ENCODE measurements at places on chromosomes 3 and 15.
A peak's percentile ranks its signal among the peaks of the same experiment; 100 is the strongest.

- peak; percentile 80 for DNase-seq
Observed at GRCh38 chr3:189824629-189825312, 193.6 kb downstream of the TP63 start.

GRCh38 chr3:195001261-195001660, 269.7 kb downstream of the XXYLT1 start:
- DNase-seq, result no peak

DNA sequence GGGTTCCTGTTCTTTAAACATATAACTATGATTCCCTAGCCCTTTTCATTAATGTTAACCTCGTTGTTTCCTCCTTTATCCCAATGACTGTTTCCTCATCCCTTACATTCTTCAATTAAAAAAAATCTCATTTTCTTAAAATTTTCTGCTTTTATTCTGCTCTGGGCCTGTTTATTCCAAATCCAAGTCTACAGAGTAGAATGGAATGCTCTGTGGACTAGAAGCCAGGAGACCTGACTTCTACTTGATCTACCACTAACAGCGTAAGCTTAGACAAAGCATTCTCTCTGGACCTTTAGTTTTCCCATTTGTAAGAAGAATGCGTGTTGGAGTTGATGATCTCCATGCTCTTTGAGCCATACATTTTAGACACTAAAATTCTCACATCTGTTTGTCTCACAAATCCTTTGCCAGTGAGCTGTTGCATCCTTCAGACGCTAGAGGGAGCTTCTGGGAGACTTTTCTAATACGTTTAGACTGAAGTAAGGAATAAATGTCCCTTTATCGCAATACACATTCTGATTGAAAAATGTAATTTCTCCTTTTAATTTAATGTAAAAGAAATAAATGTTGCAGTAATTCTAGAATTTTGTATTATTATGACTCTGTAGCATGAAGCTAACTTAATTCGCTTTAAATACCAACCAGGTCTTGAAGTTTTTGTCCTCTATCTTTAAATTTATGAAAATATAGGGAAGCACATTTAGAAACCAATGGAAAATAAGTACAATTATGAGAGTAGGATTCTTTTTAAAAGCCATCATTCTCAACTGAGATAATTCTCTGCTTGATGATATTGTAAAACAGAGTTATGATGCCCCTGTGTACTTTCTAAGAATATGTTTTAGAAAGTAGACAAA, 21.7 kb upstream of the GMNC start:
- peak; percentile 77 for DNase-seq

DNA sequence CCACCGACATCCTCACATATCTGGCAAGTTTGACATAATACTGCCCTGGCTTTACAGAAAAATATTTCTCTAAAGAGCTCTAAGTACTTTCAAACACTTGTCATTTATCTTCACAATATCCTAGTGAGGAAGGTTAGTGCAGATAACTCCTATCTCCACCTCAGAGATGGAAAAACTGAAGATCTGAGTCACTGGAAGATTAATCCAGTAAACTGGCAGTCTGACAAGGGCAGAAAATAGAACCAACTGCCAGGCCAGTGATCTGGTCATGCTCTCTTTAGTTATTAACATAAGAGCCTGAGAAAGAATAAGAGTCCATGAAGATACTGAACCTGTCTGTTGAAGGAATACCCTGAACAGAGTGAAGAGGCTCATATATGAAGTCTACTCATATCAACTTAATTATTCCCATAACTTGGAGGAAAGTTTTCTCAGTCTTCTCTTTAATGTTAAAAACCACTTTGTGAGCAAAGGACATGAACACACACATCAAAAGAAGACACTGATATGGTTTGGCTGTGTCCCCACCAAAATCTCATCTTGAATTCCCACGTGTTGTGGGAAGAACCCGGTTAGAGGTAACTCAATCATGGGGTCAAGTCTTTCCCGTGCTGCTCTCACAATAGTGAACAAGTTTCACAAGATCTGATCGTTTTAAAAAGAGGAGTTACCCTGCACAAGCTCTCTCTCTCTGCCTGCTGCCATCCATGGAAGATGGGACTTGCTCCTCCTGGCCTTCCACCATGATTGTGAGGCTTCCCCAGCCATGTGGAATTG, 61.4 kb downstream of the GOLIM4 start:
- peak; percentile 55 for DNase-seq

- DNase-seq, result no peak
Observed at GRCh38 chr3:124529826-124530571, 200.3 kb upstream of the UMPS start.

- DNase-seq, result no peak
Observed at GRCh38 chr3:156131799-156132198, 11.4 kb downstream of the KCNAB1 start.

DNA sequence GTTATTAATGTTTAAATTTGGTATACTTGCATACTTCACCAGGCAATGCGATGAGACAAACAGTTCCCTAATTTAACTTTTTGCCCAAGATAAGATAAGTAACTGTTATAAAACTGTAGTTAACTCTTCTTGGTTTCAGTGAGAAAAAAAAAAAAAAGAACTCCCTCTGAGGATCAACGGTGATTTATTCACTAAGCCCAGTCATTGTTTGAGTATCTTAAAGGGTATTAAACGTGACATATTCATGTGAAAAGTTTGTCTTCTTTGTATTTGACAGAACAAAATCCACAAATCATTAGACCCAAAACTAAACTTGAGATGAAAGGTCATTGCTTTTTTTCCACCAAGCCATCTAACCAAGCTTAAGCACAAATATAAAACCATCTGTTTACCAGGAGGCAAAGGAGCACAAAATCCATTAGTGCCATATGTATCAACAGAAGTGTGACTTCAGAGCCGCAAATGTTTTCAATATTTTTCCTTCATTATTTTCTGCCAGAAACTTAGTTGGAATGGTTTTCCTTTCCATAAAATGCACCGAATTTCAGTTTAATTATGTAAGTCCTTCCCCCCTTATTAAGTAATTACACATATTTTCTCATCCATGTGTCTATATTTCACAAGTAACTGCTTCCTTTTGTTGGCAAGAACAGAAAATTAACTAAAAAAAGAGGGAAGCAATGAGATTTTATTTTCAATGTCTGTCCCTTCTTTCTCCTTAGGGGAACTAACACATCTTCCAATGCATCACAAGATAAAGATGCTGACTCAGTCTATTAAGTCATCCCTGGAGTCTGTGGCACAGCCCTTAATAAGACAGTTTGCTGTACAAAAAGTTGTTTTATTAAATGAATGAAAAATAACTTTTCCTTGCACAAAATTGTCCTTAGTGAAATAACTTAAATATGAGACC, 92.2 kb upstream of the RAP2B start:
- peak; percentile 68 for DNase-seq

- peak; percentile 43 for DNase-seq
Observed at GRCh38 chr3:32569540-32570420, 878 bp downstream of the DYNC1LI1 start.

- peak; percentile 65 for DNase-seq
Observed at GRCh38 chr3:32913790-32914446, 37.5 kb upstream of the CCR4 start.

DNA sequence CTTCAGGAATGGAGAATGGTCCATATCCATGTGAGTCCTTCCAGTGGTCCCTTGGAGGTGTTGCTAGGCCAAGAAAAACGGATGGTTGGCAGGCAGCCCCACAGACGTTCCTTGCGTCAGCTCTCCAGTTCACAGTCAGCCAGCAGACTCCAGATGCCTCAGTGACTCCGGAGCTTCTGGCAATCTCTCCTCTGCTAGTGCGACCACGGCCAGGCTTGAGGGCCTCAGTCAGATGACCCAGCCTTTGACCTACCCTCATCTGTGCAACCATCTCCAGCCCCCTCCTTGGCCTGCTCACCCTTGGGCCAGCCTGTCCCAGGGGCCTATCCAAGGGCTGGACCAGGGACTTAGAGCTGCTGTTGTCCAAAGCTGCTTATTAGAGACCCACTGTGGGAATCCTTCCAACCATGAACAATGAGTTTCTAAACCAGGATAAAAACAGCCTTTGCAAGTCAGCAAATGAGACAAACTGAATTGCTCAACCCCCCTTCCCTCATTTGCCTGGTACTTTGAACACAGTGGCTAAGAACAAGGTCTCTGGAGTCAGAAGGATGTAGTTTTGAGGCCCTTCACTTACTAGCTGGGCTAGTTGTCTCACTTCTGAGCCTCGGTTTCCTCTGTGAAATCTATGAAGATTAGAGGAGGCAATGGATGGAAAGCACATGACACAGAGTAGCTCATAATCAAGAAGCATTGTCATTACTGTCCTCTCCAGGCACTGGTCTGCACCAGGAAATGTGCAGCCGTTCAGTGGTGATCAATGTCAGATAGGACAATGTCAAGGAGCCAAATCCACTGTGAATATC, 44.8 kb downstream of the ANP32A start:
- peak; percentile 93 for DNase-seq

DNA sequence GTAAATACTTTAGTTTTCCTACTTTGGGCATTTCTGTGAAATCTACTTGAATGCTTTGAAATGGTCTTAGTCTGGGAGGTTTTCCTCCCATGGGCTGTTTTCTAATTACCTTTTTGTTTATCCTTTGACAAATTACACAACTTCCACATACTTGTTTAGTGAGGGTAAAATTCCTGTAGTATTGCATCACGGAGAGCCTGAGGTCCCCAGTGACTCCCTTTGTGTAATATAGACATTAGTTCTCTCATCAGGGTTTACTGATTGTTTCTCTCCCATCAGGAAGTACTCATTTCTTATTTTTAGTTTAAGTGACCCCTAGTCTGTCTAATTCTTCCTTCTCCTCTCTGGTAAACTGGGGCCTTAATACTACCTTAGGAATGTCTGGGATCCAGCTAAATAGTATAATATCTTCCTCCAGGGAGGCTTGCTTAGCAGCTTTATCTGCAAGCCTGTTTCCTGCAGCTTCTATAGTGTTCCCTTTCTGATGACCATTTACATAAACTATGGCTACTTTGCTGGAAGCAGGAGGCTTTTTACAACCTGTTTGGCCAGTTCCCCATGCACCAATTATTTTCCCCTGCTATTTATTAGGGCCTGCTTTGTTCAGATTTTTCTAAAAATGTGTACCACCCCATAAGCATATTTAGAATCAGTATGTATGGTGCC, 87.2 kb upstream of the XCR1 start:
- DNase-seq, result peak; percentile 81

- DNase-seq, result no peak
Observed at GRCh38 chr3:60660026-60660425, 591.2 kb downstream of the FHIT start.

DNA sequence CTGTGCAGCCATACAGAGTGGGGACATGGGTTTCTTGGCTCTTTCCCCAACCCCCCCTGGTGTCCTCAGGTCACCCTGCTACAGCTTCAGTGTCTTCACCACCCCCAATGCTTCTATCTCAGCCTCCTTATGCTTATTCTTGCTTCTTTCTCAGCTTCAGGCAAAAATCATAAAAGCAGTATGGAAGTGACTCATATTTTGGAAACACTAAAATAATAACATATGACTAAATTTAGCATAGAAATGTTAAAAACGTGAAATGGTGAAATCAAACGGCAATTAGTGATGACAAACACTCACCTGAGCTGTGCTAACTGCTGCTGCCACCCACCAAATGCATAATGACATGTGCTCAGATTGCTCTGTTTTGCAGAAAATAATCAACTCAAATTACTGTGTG, 475.2 kb upstream of the EPHA3 start:
- DNase-seq, result no peak

GRCh38 chr15:32844118-32844711, 126.4 kb downstream of the GREM1 start:
- peak; percentile 76 for DNase-seq

Measured in fibroblast of pulmonary artery (primary cell).